ENCODE measurements at places on chromosomes 2 and 18.

DNA sequence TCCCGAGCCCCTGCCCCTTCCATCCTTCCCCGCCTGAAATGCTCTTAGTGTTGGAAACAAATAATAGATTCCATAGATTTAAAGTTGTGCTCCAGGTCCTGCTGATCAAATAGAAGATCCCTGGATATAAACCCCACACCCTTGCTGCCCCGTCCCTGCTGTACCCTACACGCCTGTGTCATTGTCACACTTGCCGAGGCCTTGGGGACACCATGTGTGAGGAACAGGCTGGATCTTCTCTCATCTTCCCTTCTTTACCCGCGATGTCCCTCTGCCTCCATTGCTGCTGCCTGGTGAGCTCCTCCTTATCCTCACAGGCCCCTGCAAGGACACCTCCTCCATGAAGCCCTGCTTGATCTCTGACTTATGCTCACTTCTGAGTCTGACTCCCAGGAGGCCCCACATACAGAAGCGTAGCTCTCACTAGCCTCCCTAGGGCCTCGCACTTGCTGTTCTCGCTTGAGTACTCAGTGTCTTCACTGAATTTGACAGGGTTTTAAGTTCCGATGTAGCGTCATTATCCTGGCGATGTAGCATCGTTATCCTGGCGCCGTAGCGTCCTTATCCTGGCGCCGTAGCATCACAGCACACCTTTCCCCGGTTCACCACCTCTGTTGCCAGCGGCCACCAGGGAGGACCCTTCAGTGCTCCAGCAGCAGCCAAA is 221.9 kb downstream of the NDUFA10 start:
- no peak for DNase-seq

DNA sequence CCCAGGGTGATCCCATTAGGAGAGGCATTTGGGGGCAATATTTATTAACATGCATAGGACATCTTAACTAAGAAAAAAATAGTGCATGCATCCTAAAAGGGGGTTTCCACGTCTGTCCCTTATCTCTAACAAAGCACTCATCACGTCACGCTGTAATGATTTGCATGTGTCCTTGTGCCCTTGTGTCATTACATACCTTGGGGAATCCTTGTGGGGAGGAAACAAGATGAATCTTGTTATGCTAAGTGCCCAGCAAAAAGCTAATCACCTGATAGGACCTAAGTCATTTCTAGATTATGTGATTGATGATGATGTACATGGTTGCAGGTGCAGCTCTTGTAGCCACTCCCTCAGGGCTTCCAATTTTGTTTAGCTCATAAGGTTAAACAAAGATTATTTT is 250.9 kb downstream of the FBXO15 start:
- DNase-seq, result no peak

DNA sequence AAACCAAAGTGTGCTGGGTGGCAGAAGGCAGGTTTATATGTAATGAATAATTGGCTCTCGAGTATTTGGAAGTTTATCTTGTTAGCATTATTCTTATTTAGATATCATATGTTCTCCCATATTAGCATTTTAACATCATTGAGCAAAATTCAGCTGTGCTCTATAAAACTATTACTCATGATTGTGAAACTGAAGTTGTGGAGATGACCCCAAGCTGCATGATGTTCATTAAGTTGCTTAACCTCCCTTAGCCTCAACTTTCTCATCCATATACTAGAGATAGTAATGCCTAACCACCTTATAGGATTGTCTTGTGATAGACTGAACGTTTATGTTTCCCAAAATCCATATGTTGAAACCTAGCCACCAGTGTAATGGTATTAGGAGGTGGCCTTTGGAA is 346.3 kb downstream of the SATB2 start:
- no peak for DNase-seq

DNA sequence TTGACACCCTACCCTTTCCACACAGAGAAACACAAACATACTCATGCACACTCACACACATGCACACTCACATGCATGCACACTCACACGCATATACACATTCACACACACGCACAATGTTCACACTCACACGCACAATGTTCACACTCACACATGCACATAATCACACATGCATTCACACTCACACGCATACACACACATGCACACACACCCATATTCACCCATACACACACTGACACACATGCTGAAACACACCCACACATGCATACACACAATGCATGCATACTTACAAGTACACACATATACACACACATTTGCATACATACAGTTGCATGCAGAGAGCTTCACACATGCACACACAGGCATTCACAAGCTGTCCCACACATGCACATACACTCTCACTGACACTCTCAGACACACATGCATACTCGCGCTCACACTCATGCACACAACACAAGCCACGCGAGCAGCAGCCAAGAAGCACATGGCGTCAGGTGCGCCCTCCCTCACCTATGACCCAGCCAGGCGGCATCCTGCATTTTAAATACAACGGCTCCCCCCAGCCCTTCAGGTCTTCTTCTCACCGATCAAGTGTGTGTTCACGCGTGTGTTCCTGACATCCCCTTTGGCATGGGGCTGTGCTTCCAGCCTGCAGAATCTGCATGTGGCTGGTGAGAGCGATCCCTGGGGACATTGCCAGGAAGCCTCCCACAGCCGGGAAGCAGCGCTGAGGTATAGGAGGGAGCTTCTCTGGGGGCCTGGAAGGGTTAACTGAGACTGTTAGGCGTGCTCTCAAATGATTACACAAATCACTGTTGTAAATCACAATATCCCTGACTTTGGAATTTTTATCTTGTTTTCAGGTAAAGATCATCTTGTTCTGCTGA is 195.1 kb downstream of the RTP5 start:
- no peak for DNase-seq

GRCh38 chr2:219689676-219690628 is 62.5 kb downstream of the SLC4A3 start:
- no peak for DNase-seq

GRCh38 chr2:35365859-35366258 is 989.7 kb upstream of the CRIM1 start:
- no peak for DNase-seq

GRCh38 chr2:39723946-39724827 is 54.9 kb downstream of the THUMPD2 start:
- DNase-seq, result no peak

DNA sequence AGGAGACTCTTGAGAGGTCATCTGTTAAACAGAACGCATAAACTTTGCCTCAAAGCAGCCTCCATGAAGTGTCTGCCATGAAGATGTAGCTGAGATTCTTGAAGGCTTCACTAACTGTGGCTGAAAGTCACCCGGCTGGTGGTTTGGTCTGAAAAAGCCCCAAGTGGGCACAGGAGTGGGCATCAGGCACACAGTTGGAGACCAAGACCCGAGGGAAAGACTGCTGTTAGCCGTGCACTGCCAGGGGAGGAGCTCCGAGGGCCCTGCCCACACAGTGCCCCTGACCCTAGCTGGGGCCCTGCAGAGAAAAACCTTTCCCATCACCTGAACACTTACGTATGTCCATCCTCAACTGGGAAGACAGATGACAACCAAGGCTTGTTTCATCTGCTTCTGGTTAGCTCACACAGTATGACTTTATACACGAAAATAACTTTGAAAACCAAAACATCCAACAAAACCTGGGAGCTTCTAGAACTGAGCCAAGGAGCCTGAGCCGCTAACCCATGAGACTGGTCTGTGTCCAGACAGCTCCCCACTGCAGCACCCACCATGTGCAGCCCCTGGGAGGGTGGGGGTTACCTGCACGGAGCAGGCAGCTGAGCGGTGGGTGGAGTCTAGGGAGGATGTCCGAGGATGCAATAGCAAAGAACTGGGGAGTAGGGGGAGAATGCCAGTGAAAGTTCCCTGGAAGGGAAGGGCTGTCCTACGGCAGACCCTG is 15.4 kb downstream of the HJURP start:
- no peak for DNase-seq

GRCh38 chr2:80324525-80324924 is 20.0 kb upstream of the LRRTM1 start:
- DNase-seq, result no peak

GRCh38 chr18:31072175-31072574 is 29.6 kb upstream of the DSC3 start:
- no peak for DNase-seq

GRCh38 chr18:35633761-35634160 is 52.2 kb downstream of the GALNT1 start:
- DNase-seq, result no peak

GRCh38 chr2:182715121-182715891 is 751 bp upstream of the DNAJC10 start:
- no peak for DNase-seq

DNA sequence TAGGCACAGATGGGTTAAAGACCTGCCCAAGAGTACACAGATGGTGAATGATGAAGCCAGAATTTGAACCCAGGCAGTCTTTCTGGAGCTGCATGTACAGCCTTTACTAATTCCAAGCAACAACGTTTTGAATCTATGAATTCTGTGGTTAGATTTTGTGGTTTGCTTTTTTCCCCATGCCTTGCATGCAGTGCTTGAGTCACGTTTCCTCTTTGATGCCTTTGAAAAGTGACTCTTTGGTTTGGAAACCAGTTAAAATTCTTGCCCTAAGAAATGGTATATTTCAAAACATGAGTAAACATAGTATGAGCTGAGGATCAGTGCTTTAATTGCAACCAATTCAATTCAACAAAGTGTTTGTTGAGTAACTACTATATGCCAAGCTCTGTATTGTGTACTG is 48.2 kb upstream of the PPM1B start:
- peak; percentile 6 for DNase-seq

GRCh38 chr2:9944330-9944758 is 7.1 kb upstream of the GRHL1 start:
- no peak for DNase-seq

- no peak for DNase-seq
These were observed 360.2 kb downstream of the ALK start for GRCh38 chr2:29561181-29561580.

GRCh38 chr2:54628418-54628817 is 95.0 kb upstream of the EML6 start:
- DNase-seq, result no peak

- no peak for DNase-seq
These were observed 29.1 kb downstream of the SLC4A3 start for GRCh38 chr2:219656526-219656925.

- DNase-seq, result no peak
These were observed 42.1 kb downstream of the NIFK start for GRCh38 chr2:121694398-121695170.

- no peak for DNase-seq
These were observed 54.6 kb upstream of the MBP start for GRCh38 chr18:77187189-77187588.

GRCh38 chr2:237939251-237939650 is 27.6 kb upstream of the UBE2F start:
- no peak for DNase-seq

GRCh38 chr2:9809064-9809356 is 34.3 kb upstream of the TAF1B start:
- no peak for DNase-seq

DNA sequence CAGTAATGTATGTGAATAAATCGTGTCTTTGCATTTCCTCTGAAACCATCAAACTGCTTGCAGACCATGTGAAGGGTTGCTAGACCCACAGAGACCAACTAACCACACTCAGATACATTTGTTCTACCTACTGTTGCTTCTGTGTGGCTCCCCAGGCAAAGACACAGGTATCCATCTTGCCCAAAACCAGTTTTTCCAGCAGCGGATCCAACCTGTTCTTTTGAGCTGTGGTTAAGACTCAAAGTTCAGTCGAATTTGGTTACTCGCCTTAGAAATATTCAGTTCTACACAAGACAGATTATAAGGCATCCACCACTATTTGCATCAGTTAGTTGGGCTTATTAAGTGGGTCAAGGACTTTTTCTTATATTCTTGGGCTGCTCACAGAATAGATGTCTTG is 276.2 kb upstream of the EPHA4 start:
- no peak for DNase-seq

- DNase-seq, result no peak
These were observed 34.8 kb upstream of the SP5 start for GRCh38 chr2:170680172-170680941.

DNA sequence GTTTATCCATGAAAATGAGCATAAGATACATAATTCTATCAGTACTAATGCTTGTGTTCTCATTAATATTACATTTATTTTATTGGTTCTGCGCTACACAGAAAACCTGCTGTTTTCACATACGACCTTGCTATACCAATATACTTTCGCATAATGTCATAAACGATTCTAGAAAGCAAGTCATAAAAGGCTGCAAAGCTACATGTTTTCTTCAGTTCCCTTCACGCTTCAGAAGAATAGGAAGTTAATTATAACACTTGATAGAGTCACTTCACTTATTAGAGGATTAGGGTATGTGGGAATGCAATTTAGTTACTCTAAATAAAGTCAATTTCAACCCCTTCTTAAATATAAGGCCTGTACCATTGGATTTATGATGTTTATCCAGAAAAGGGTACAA is 29.0 kb downstream of the PSME4 start:
- no peak for DNase-seq

All from stimulated activated CD4-positive, alpha-beta T cell treated with anti-CD3 and anti-CD28 coated beads, TNF-alpha, amount 100 ng/mL, for 24 hours (primary cell).